Activated T-helper 1 cell treated with anti-CD3 and anti-CD28 coated beads, Interleukin-12 subunit alpha, Interleukin-12 subunit beta, Interleukin-2, Interleukin-4 antibody, amounts not matched to agents 30 ng/mL and 10 ng/mL and 1 ng/mL, durations not matched to agents 14 hours and 24 hours and 36 hours (primary cell): ENCODE measurements at places on chromosomes 16 and 17.

GRCh38 chr17:68585643-68586042, 15.5 kb downstream of the FAM20A start:
- no peak for DNase-seq

DNA sequence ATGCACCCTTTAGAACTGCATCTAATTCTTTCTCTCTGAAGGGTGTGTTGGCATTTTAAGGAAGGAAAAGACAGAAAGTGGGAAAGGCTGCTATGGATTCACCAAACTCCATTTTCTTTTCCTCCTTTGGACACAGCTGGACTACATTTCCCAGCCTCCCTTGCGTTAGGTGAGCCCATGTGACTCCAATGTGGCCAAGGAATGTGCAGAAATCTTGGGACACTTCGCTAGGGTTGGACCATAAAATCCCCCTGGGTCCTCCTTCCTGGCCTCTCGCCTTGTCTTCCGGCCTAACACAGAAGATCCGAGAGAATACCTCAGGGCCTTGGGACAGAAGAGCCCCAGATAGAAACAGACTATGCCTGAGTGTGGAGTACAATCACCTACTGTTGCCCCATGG, 56.3 kb downstream of the ABCC12 start:
- no peak for DNase-seq

GRCh38 chr17:67157732-67158639, 87.0 kb downstream of the HELZ start:
- DNase-seq = no peak

DNA sequence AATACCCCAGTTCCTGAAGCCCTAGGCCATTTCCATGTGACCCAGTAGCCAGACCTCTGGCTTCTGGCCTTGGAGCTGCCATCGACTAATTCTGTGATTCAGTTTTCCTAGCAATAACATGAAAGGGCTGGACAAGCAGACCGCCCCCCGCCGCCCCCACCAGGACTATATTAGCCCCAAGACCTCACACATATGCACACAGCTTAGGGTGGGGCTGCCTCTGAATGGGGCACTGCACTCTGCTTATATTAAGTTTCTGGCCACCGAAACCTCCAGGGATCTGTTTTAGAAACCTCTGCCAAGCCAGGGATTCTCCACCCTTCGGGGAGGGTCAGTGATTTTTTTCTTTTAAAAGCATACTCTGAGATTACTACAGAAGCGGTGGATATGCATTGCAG, 2.3 kb downstream of the RAB11FIP4 start:
- DNase-seq = no peak

DNA sequence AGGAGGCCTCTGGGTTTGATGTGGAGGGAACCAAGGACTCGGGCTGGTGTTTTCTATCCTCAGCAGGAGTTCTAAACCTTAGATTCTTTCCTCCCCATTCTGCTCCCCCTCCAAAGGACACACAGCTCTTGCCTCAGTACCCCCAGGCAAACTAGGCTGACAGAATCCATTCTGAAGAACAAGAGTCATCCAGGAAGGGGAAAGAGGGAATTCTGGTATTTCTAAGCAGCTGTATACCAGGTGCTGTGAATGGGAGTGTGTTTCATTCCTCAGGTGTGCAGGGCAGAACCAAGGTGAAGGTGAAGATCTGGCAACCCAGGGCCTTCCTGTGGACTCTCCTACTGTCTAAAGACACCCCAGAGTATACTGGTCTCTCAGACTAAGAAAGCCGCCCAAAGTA, 4.1 kb downstream of the INPP5K start:
- no peak for DNase-seq

DNA sequence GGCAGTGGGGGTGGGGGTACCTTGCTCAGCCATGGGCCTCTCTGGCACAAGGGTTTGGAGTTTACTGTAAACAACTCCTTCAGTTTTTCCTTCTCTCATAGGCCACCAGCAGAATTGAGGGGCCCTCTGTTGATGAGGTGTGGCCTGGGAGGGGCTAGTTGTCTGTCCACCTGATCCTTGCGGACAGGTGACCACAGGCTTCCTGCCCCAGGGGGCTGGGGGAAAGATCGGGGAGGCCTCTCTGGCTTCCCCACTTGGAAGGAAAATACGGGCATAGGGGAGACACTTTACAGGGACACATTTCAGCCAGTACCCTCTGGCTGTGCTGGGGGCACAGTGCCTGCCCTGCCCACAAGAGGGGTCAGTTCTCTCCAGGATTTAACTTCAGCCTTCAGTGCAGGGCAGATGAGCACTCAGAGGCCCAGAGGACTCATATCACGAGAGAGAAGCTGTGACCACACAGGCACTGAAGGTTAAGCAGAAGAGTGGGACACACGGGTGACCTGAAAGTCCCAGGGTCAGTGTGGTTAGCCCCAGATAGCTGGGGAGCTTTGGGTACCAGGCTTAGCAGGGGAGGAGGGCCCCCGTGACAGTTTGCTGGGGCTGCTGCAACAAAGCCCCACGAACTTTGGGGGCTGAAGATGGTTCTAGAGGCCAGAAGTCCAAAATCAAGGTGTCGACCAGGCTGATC, 245.9 kb downstream of the SEC14L1 start:
- DNase-seq = no peak

GRCh38 chr17:57485916-57486881, 229.9 kb downstream of the MSI2 start:
- DNase-seq = no peak

DNA sequence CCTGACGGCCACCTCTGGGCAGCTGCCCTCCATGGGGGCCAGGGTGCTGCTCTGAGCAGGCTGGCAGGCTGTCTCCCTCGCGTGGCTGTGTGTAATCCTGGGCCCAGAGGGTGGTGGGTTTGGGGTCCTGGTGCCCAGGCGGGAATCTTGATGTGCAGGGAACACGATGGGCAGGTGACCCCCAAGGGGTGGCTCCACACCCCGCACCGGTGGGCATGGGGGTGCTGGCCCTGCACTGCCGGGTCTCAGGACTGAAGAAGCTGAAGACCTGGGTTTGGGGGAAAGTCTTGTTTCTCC, 8.6 kb downstream of the CHMP6 start:
- DNase-seq = no peak
